ENCODE measurements at places on chromosomes 7 and 10. TPM values are rescaled to one million over a fixed set of nuclear protein-coding genes. Genes with fewer than 3 reads are reported as not detected.

DNA sequence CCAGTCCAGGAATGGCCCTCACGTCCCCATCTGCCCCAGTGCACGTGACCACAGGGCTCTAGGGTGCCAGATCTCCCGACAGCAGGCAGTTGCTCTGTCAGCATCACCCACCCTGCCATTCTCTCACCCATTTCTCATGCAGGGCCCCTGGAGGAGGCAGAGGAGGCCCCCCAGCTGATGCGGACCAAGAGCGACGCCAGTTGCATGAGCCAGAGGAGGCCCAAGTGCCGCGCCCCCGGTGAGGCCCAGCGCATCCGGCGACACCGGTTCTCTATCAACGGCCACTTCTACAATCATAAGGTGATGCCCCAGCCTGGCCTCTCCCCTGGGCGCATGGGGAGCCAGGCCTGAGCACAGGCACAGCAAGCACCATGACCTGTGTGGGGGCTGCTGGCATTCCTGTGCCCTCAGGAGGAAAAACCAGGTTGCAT, 6.1 kb upstream of the DEPP1 start:
- DNase-seq, result peak; percentile 65

- DNase-seq, result no peak
Measured at GRCh38 chr7:29488977-29489376, 74.7 kb upstream of the PRR15 start.

GRCh38 chr10:132355297-132355696, 23.3 kb downstream of the LRRC27 start:
- DNase-seq, result no peak

DNA sequence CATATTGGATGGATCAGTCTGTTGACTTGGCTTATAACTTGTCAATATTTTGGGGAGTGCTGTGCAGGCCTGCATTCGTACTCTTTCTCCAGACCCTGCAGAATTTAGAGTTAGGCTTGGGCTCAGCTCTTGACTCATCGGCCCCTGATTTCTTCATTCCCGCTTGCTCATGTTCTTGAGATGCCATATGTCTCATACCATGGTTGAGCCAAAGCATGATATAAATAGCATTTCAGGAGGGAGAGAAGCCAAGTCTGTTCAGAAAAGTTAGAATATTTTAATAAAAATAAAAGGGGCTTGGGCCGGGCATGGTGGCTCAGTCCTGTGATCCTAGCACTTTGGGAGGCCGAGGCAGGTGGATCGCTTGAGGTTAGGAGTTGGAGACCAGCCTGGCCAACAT, 898.1 kb downstream of the TYW1 start:
- no peak for DNase-seq

BTBD16 gene
- 0.29 TPM for total RNA-seq

GPR37 gene
- 16.6 TPM for total RNA-seq
